ENCODE measurements at places on chromosomes 6 and 20.

DNA sequence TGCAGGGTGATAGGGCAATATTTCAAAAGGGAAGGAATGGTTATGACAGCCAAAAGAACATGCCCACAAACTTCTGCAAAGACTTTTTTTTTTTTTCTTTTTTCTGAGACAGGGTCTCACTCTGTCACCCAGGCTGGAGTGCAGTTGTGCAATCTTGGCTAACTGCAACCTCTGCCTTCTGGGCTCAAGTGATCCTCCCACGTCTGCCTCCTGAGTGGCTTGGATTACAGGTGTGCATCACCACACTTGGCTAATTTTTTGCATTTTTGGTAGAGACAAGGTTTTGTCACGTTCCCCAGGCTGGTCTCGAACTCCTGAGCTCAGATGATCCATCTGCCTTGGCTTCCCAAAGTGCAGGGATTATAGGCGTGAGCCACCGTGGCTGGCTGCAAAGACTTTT, 117.6 kb upstream of the ADGRF1 start:
- DNase-seq, result no peak

DNA sequence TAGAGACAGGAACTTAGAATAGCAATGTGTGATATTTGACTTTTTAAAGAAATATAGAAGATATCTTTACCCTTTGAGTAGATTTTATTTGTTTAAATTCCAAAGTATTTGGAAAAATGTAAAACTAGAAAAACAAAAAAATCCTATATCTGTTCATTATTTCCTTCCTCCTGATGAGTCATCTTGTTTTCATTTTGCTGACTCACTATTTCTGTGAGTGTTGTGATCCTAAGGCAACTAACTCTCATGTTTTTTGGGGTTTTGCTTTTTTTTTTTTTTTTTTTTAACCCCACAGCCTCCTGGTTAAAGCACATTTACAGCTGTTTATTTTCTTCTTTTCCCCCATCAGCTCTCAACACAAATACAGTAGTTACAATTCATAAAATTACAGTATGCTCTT, 37.8 kb upstream of the THEMIS start:
- no peak for DNase-seq

GRCh38 chr20:25574411-25574810, 10.9 kb downstream of the NINL start:
- DNase-seq, result no peak

- DNase-seq, result no peak
Measured at GRCh38 chr6:133352046-133352445, 110.9 kb downstream of the EYA4 start.

Data from activated CD4-positive, alpha-beta T cell treated with anti-CD3 and anti-CD28 coated beads, Interleukin-2, amount 50 U/mL, for 4 hours (primary cell).